CMK (cell line): ENCODE measurements at places on chromosomes 6 and 20.

GRCh38 chr6:17059850-17060249 lies 42.0 kb upstream of the STMND1 start:
- no peak for DNase-seq

DNA sequence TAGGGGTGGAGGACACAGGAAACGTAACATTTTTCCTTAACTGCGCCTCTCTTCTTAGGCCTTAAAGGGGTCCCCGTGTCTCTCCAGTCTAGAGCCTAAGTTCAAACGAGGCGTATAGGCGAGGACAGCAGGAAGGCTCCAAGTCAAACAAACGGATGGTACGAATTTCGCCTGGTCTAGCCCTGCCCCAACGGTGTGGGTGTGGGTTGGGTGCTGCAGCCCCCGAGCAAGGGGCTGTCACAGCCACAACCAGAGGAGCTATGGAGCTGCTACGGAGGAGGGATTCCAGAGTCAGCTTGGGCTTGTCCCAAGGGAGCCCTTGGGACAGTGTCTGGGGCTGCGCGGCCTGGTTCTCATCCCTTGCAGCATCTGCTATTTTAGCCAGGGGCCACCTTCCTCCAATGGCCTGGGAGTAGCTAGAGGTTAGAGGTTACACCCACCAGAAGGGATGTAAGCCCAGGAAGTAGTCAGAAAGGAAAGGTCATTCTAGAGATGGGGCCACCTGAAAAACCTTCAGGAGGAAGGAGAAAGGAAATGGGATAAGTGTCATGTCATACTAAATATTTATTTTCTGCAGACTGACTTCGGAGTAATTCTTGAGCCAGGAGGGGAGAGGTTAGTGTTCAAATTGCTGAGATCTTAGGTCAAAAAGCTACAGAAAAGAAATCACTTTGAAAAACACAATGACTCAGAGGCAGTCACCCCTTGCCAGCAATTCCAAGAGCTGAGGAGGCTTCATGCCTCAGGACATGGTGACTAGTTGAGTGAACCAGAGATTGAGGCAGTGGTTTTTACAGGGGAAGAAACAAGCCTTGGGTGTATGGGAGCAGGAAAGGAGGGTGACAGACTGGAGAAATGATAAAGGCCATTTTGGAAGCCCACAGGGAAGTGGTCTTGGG lies 21.7 kb downstream of the VPS52 start:
- no peak for DNase-seq

GRCh38 chr20:61808447-61808846 lies 257.2 kb downstream of the TAF4 start:
- DNase-seq, result no peak

GRCh38 chr6:12163149-12163548 lies 127.0 kb upstream of the EDN1 start:
- DNase-seq, result peak; percentile 4

- DNase-seq, result no peak
Measured at GRCh38 chr6:113954653-113955052, 16.3 kb downstream of the HDAC2 start.

DNA sequence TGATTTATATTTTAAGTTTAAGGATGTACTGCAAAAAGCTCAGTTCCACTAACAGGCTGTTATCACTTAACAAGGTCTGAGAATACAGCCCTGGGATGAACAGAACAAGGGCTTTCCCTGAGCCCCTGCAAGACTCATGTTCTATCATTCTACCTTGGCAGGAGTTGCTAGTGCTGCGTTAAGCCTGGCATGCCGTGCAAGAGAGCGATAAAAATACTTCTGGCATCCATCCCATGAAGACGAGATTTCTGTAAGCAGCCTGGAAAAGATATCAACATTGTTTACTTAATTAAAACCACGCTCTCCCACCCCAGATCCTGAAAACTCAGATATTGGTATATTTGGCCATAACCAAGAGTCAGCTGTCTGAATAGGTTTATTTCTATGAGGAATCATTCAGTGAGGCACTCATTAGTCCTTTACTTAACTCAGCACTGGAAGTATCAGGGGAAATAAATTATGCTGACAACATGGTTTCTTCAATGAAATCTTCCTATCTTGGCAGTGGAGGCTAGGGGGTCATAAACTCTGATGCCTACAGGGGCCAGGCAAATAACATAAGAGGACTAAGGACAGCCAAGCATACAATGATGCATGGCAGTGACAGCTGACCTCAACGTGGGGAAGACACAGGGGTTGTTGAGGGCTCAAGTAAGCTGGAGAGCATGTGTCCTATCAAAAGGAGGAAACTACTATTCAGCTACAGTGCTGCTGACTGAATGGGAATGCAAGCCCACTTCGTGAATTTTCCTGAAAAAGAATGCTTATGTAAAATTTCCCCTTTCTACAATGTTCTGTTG lies 37.6 kb upstream of the LYRM2 start:
- no peak for DNase-seq

GRCh38 chr6:37478827-37479226 lies 20.9 kb downstream of the CCDC167 start:
- DNase-seq, result no peak

- DNase-seq, result no peak
Measured at GRCh38 chr6:113481458-113481857, 375.7 kb upstream of the MARCKS start.

GRCh38 chr6:34095741-34096140 lies 50.1 kb downstream of the GRM4 start:
- DNase-seq, result no peak

GRCh38 chr6:16482702-16483314 lies 244.4 kb downstream of the GMPR start:
- no peak for DNase-seq

DNA sequence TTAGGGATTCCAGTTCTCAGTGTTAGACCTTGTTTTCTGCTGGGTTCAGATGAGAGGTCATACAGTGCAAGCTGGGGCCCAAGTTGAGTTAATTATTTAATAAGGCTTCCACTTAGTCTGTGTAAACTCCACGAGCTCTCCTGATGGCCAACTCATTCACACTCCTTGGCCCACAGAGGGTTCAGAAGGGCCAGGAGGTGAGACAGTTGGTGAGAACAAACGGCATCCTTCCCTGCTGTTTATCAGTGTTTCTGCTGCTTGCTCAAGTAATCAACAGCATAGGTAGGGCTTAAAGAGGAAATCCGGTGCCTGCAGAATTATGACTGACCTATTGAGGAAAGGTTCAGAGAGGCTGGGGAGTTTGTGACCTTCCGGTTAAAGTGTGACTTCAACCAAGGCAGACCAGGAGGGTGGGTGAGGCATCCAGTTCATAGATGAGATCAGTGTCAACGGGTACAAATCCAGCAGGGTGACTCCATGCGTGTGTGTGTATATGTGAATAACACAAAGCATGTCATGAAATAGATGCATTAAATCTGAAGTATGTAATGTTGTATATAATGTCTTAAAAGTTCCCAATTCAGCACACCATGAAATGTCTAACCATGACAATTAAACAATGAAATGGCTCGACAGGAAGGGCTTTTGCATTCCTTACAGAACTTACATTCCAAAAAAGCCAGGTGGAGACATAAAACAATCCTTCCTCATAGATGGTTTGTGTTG lies 37.4 kb upstream of the BCAS1 start:
- DNase-seq, result no peak

GRCh38 chr6:117072134-117072533 lies 193.2 kb upstream of the VGLL2 start:
- no peak for DNase-seq

DNA sequence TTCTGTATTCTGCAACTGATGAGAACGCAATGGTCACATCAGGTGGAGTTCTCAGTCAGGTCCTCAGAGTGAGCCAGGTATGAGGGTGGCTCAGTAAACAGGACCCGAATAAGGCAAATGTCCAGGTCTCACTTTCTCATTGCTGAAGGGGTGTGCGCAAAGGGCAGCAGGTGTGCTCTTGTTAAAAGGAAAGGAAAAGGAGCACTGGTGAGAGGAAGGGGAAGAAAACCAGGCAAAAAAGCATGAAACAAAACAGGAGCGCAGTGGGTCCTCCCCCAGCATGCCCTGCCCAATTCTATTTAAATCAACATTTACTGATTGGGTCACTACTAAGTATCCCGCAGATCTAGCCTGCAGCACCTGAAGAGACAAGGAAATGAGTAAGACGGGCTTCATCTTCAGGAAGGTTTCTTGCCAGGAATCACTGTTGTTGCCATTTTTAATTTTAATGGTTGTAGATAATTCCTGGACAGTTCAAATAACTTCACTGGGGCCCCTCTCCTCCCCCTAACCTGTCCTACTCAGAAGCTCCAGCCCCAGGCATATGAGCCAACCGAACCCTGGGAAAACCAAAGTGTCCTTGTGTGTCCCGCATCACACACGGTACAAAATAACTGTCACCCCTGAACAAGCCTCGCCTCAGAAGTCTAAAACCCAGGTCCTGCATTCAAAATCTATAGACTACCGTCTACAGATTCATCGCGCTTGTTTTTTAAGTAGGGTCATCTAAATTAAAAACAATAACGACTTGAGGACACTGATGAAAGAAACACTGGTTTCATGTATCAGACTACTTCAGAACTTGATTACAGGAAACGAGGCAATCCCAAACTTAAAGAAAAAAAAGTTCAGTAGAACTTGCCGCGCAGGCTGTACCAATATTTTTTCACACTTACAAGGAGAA lies 980 bp downstream of the MBOAT1 start:
- DNase-seq, result no peak

GRCh38 chr6:6466967-6467761 lies 121.4 kb upstream of the LY86 start:
- no peak for DNase-seq

DNA sequence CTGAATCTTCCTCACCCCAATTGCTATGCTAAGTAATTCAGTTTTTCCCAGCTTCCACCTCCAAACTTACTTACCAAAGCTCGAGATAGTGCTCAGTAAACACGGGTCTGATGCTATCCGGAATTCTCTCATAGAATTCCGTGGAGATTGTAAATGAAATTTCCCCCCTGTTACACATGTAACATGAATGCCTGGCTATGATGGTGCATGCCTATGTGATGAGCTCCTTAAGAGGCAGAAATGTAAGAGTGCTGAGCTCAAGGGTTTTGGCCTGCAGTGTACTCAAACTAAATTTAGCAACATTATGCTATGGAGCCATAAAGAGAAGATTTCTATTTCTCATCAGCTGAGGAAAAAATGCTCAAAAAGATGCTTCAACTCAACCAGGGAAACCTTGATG lies 133.4 kb upstream of the FUT9 start:
- no peak for DNase-seq

GRCh38 chr20:19554666-19555065 lies 203.4 kb upstream of the RIN2 start:
- no peak for DNase-seq

- DNase-seq, result no peak
Measured at GRCh38 chr6:41367700-41368099, 32.3 kb downstream of the NCR2 start.

DNA sequence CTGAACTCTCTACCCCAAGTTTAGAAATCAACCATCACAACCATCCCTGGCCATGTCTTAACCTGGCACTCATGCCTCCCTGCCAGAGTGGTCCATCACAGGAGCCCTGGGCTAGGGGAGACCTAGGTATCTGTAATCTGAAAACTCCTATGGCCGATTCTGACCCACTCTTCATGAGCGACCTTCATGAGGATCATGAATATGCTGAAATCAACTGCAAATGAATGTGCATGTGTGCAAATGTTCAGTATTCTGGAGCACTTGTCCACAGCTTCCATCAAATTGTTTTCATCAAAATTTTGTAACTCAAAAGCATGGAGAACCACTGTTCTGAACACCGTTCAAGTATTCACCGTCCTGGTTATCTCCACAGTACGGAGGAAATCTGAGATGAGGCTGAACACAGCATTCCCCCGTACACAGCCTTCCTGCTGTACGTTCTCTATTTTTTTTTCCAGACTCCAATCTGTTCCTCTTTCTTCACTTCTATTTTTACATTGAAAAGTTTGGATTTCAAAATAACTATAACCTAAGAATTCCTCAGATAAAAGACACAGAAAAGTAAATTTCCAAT lies 17.7 kb downstream of the METTL24 start:
- no peak for DNase-seq

- no peak for DNase-seq
Measured at GRCh38 chr20:25486377-25486776, 78.9 kb downstream of the GINS1 start.

DNA sequence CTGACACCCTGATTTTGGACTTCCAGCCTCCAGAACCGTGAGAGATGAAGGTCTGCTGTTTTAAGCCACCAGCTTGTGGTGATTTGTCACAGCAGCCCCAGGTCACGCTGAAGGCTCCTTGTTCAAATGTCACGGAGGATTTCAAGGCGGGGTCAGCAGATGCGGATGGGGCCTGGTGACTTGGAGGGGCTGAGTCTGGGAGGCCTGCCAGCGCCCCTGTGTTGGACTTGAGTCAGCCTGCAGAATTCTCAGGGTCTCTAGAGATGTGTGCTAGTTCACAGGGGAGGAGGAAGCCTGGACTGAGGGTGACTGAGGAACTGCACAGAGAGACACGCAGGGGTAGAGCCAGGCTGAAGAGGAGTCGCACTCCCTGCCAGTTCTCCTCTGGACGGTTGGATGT lies 19.5 kb upstream of the TAF4 start:
- no peak for DNase-seq

DNA sequence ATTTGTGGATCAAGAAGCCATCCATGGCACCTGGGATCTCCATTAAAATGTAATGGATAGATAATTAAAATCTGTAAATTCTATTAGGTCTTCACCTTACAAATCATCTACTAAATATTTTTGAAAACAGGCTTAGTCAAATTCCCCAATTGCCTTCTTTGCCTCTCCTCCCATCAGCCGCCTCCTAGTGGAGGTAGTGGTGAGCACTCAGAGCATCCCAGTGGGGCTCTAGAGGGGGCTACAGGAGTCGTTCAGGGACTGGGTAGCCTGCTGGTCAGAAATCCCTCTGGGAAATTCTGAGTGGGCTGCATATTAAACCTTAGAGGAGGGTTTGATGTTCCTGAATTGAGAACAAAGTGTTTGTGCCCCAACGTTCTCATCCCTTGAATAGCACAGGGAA lies 20.8 kb upstream of the PAX1 start:
- no peak for DNase-seq

GRCh38 chr6:137443901-137444300 lies 50.3 kb downstream of the OLIG3 start:
- DNase-seq, result no peak

DNA sequence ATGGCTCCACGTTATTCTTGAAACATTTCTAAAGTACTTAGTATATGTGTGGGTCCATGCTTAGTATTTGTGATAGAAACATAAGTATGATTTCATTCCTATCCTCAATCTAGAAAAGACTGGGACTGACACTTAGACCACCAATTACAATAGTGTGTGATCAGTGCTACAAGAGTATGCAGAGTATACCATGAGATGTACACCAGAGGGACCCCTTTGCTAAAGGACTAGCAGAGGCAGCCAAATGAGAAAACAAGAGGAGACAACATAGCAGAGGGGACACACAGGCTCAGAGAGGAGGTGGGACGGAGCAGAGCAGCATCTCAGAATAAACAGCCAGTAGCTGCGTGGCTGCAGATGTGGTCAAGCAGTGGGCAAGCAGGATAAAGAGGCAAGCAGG lies 21.0 kb downstream of the RMND1 start:
- DNase-seq, result no peak

GRCh38 chr20:42949950-42950349 lies 239.8 kb downstream of the PTPRT start:
- no peak for DNase-seq
